ENCODE measurements at places on chromosomes 6 and 20. TPM values are rescaled to one million over a fixed set of nuclear protein-coding genes. Genes with fewer than 3 reads are reported as not detected.

Gene OVOL2
- not detected for total RNA-seq

Gene TNFRSF21
- 0.10 TPM for total RNA-seq

Gene IPCEF1
- 63.1 TPM for total RNA-seq

Gene PDE7B
- total RNA-seq: 0.25 TPM

Gene TAP2
- total RNA-seq: 103 TPM

Gene RNF217
- 2.1 TPM for total RNA-seq

Gene DEFB125
- not detected for total RNA-seq

Gene SLCO4A1
- total RNA-seq: 1.9 TPM

Gene LPA
- total RNA-seq: not detected

- no peak overlapping the region for H3K27ac ChIP-seq
- peaks cover 51% of the 10 kb centered on the region for H3K27me3 ChIP-seq
- DNase-seq: no peak
- no peak overlapping the region for H3K4me3 ChIP-seq
- peaks cover 2% of the 10 kb centered on the region for H3K4me1 ChIP-seq
Observed at GRCh38 chr6:167237438-167238145, 53.5 kb upstream of the UNC93A start.

GRCh38 chr20:53513168-53513488, 80.5 kb downstream of the ZNF217 start:
- H3K27me3 ChIP-seq: no peaks in the 10 kb centered on the region
- H3K27ac ChIP-seq: no peak overlapping the region
- no peak overlapping the region for H3K4me3 ChIP-seq
- DNase-seq: no peak
- H3K4me1 ChIP-seq: no peaks in the 10 kb centered on the region

DNA sequence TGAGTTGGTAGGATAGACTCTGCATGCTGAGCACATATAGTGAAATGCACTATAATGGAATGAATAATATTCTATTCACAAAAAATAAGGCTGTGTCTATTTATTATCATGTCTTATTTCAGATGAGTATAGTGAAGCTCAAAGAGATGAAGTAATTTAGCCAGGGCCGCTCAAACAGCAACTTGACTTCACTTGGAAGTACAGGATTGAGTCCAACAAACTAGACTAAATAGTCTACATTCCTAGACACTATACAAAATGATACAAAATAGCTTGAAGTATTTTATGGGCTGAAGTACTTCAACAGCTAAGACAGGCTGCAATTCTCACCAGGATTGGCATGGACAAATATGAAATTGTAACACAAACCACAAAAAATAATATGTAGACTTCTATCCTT, 144.5 kb upstream of the DST start:
- no peak overlapping the region for H3K4me3 ChIP-seq
- no peak for DNase-seq
- peaks cover 18% of the 10 kb centered on the region for H3K27me3 ChIP-seq
- no peaks in the 10 kb centered on the region for H3K36me3 ChIP-seq
- H3K27ac ChIP-seq: no peak overlapping the region

DNA sequence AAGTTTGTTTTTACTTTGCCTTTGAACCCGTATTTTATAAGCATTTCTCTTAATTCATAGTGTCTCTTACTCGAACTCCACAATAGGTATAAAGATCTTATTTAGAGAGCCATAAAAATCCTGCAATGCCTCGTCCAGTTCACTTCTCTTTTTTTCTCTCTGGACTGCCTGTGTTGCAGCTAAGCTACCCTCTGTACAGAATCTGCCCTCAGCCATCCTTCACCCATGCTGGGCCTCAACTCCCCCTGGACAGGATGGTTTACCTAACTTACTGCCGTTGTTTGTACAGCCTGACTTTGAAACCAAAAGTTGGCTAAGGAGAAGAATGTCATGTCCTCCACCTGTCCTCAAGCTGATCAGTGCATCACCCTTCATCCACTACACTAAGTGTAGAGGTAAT, 10.4 kb downstream of the QRSL1 start:
- H3K4me3 ChIP-seq: peak overlapping the region; percentile 56
- H3K4me1 ChIP-seq: peaks cover 32% of the 10 kb centered on the region
- no peak overlapping the region for H3K27ac ChIP-seq
- peaks cover 9% of the 10 kb centered on the region for H3K36me3 ChIP-seq
- H3K27me3 ChIP-seq: no peaks in the 10 kb centered on the region

DNA sequence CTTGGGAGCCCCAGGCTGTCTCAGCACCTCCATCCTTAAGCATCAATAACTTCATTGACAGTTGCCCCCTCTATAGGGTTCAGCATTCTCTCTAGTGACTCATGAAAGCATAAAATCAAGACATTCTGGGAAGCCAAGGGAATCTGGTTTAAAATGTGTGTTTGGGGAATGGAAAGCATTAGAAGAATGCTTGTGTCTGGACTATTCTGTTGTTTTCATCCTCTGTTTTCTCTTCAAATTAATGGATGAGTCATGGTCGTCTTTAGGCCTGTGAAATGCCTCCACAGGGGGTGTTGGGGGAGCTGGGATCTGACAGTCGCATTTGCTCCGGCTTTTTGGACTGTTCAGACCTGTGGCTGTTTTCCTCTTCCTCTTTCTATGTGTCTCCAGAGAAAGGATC, 279.7 kb downstream of the CDC5L start:
- H3K4me3 ChIP-seq: no peak overlapping the region
- DNase-seq: no peak
- H3K27me3 ChIP-seq: peaks cover 9% of the 10 kb centered on the region
- no peak overlapping the region for H3K27ac ChIP-seq
- H3K4me1 ChIP-seq: peaks cover 6% of the 10 kb centered on the region
- H3K36me3 ChIP-seq: peaks cover 2% of the 10 kb centered on the region

- no peaks in the 10 kb centered on the region for H3K27me3 ChIP-seq
- H3K4me3 ChIP-seq: no peak overlapping the region
- no peaks in the 10 kb centered on the region for H3K4me1 ChIP-seq
- no peaks in the 10 kb centered on the region for H3K36me3 ChIP-seq
- H3K27ac ChIP-seq: no peak overlapping the region
Observed at GRCh38 chr6:75098709-75099108, 107.1 kb downstream of the COL12A1 start.

- no peak overlapping the region for H3K27ac ChIP-seq
- no peaks in the 10 kb centered on the region for H3K27me3 ChIP-seq
- no peak for DNase-seq
- H3K4me3 ChIP-seq: no peak overlapping the region
Observed at GRCh38 chr6:9564021-9564420, 850.9 kb downstream of the TFAP2A start.

- H3K4me3 ChIP-seq: peak overlapping the region; percentile 99
- H3K36me3 ChIP-seq: peaks cover 4% of the 10 kb centered on the region
- peaks cover 45% of the 10 kb centered on the region for H3K4me1 ChIP-seq
- H3K27ac ChIP-seq: peak overlapping the region; percentile 99
Observed at GRCh38 chr6:16762550-16763477, 1.6 kb upstream of the ATXN1 start.

Data from T-helper 17 cell (primary cell).